ENCODE measurements at places on chromosomes 6 and 20.
A peak's percentile ranks its signal among the peaks of the same experiment; 100 is the strongest.

- peak; percentile 66 for DNase-seq
These were observed 105.4 kb downstream of the NCOA3 start for GRCh38 chr20:47606983-47607613.

DNA sequence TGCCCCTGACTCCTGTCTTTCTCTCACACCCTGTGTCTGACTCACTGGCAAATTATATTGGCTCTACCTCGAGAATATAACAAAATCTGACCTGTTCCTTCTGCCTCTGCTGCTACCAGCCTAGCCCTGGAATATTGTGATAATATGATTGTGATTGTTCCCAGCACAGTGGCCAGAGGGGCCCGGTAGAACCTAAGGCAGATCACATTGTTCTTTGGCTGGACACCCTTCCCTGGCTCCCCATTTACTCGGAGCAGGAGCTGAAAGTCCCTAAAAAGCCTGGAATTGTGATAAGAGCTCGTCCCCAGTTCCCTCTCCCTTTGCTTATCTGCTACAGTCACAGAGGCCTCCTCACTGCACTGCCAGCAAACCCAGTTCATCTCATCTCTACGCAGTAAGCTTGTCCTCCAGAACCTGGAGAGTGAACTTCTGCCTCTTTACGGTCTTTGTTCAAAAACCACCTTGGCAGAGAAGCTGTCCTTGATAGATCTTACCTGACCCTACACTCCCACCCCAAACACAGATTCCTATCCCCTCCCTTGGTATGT is 21.8 kb downstream of the SERPINB6 start:
- no peak for DNase-seq

GRCh38 chr6:85569323-85569722 is 24.3 kb downstream of the SNX14 start:
- peak; percentile 48 for DNase-seq

DNA sequence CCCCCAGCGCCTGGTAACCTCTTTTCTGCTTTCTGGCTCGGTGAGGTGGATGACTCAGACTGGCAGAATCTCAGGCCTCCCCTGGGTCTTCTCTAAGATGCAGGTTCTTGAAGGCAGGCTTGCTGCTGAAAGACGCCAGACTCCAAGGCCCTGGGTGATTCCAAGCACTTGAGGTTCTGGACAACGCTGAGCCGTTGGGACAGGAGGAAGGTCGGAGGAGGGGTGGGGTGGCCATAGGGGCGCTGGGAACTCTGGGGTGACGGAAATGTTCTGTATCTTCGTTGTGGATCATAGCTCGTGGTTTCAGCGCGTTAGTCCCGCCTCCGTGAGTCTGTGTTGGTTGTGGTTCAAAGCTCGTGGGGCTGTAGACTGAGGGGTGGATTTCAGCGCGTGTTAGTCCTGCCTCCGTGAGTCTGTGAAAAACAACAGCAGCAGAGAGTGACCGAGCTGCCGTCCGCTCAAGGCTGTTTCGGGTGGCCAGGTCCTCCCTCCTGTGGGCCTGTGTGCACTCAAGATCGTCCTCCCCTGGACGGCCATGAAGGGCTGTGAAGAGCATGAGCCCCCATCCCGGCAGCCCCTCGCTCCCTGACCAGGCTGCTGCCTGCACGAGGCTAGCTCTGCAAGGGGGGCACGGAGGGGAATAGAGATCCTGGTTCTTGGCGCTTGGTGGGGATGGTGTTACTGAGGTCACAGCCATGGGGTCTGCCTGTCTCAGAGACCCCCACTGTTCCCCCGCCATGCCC is 7.7 kb downstream of the NTSR1 start:
- DNase-seq: peak; percentile 41

- no peak for DNase-seq
These were observed 8.2 kb downstream of the ARHGAP40 start for GRCh38 chr20:38609815-38610214.

GRCh38 chr20:62961310-62961783 is 8.8 kb downstream of the SLC17A9 start:
- no peak for DNase-seq

- DNase-seq: no peak
These were observed 27.1 kb downstream of the SPACA1 start for GRCh38 chr6:88074791-88075190.

- DNase-seq: peak; percentile 27
These were observed 1.0 kb downstream of the GMEB2 start for GRCh38 chr20:63625771-63626423.

DNA sequence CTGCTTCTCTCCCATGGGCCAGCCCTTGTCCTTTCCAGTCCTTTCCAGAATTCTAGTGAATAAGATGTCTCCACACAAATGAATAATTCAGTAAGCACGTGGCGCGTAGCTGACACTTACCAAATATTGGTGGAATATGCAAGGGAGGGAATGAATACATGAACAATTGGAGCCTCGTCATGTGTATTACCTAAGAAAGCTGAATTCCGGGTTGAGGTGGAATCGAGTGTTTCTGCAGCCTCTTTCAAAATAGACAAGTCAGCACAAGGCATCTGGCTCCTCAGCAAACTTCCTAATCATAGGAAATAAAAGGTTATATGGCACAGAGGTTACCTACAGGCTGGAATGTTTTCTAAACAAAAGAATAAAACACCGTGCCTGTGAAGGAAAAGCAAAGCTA is 47.0 kb upstream of the NT5E start:
- peak; percentile 61 for DNase-seq

- no peak for DNase-seq
These were observed 237.1 kb downstream of the ANKRD60 start for GRCh38 chr20:57991211-57991881.

DNA sequence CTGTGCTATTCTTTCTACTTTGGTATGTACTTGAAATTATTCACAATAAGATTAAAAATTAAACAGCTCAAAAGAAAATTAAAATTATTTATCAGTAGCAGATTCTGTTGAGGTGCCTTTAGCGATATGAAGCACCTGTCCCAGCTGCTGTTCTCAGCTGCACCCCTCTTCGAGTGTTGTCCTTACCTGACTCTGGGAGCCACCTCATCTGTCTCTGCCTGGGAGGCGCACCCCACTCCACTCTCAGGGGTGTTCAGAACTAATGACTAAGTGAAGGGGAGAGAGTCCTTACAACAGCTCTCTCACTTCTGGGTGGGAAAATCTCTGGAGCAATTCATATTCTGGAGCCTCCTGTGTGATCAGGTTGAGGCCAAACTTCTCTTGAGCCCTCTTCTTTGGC is 745.7 kb downstream of the RFPL4B start:
- no peak for DNase-seq

DNA sequence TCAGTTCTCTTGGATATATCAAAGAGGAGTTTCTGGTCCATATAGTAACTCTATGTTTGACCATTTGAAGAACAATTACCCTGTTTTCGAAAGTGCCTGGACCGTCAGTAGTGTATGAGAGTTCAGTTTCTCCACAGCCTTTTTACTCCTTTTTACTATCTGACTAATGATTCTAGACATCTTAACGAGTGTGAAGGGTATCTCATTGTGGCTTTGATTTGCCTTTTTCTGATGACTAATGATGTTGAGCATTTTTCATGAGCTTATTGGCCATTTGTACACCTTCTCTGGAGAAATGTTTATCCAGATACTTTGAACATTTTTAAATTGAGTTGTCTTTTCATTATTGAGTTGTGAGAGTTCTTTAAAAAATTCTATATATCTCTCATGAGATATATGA is 114.9 kb upstream of the ATXN1 start:
- no peak for DNase-seq

DNA sequence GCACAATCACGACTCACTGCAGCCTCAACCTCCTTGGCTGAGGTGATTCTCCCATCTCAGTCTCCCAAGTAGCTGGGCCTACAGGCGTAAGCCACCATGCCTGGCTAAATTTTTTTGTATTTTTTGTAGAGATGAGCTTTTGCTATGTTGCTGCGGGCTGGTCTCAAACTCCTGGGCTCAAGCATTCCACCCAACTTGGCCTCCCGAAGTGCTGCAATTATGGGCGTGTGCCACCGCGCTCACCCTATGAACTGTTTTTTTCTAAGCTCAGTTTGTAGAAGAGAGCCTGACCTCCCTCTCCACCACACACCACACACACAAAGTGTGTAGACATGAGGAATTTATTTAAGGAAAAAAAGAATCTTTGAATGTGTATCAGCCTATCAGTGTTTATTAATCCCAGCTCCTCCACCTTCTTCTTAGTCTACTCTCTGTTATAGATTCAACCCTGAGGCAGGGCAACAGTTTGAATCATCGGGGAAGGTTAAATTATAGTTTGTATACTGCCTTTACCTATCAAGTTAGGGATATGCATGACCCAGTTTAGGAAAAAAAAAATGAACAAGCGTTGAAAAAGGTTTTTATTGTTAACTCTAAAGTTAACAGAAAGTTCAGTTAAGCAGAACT is 74.1 kb downstream of the PLEKHG1 start:
- no peak for DNase-seq

- DNase-seq: no peak
These were observed 633.4 kb upstream of the EPHA7 start for GRCh38 chr6:94052749-94053148.

DNA sequence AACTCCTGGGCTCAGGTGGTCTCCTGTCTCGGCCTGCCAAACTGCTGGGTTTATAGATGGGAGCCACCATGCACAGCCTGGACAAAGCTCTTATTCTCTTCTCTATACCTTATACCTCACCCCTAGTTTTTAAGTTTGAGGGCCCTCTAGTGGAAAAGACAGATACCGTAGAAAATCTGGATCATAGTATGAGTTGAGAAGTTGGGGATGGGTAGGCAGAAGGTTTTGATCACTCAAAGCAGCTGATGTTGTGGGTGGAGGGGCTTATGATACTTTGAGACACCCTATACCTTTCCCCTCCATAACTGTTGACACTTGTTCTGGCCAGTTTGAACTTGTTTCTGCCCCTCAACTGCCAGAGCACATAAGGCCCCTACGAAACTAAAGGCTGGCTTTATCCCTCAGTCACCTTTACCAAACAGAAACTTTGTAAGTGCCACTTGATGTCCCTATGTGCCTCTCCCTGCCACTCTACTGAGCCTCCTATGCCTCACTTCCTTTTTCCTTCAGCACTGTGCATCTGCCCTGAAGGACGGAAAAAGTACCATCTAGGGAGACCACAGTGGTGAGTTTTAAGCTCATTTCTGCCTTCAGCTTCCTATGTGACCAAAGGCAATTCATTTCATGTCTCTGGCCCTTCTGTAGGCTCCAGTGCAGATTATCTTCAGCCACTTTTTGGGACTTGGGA is 28.6 kb downstream of the RALY start:
- DNase-seq: peak; percentile 11

Measured in iris pigment epithelial cell (primary cell).